ENCODE measurements at places on chromosomes 12 and 14.

DNA sequence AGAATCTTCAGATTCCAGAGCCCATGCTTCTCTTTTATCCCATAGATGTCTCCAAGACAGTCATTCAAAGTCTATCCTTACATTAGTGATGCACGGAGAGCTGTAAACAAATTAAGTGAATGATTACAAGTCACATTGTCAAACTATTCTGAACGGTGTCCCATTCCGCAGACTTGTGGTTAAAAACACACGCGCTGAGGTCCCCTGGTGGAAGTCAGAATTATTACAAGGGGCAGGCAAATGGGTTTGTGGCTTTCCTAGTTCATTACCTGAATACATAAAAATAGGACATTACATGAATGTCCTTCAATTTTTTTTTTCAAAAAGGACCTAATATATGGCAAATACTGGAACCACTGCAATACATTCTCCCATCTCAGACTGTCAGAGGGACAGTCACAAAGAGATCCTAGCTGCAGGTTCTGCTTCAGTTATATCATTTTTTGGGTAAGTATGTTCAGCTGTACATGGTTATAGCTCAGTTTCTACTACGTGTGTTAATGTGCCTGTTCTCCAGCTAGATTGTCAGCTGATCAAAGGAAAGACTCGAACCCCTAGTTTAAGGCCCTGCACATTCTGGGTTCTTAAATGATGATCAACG is 53.1 kb upstream of the STON2 start:
- peak; percentile 53 for DNase-seq

DNA sequence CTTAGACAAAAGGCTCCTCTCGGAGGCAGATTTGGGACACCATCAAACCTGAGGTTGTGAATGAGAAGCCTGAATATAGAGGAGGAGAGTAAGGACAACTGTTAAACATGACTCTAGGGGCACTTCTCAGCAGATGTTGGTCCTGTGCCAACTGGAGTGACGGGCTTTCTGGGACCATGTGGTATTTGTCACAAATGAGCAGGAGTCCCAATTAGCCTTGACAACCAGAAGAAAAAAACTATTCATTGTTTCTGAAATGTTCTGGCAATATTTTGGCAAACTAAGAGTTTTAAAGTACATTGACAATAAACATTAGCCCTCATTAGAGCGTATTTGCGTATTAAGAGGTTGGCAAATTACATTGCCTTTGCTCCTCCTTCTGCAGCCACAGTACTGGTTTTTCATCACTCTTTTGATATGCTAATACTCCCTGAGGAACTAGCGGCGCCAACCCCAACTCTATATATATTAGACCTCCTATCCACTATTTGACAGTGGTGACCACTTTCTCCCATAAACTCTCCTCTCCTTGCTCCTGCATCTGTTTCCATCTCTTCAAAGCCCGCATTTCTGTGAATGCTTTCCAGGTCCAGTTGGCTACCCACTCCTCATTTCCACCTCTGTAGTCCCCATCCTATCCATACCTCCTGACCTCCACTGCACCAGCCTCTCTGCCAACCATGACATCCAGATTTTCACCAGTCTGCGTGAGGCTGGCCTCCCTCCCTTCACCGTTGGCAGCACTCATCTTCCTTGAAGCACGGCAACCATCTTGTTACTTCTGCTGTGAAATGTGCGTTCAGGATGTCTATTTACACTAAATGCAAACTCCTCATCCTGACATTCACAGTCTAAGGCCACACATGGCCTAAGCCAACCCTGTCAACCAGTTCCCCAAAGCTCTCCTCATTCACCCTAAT is 100.7 kb downstream of the ZFC3H1 start:
- DNase-seq = no peak

- no peak for DNase-seq
Measured at GRCh38 chr12:11894890-11895289, 175.8 kb upstream of the BCL2L14 start.

GRCh38 chr12:6963791-6964413 is 6.6 kb downstream of the PHB2 start:
- DNase-seq = no peak

GRCh38 chr12:121520586-121521086 is 60.2 kb downstream of the KDM2B start:
- DNase-seq = no peak

DNA sequence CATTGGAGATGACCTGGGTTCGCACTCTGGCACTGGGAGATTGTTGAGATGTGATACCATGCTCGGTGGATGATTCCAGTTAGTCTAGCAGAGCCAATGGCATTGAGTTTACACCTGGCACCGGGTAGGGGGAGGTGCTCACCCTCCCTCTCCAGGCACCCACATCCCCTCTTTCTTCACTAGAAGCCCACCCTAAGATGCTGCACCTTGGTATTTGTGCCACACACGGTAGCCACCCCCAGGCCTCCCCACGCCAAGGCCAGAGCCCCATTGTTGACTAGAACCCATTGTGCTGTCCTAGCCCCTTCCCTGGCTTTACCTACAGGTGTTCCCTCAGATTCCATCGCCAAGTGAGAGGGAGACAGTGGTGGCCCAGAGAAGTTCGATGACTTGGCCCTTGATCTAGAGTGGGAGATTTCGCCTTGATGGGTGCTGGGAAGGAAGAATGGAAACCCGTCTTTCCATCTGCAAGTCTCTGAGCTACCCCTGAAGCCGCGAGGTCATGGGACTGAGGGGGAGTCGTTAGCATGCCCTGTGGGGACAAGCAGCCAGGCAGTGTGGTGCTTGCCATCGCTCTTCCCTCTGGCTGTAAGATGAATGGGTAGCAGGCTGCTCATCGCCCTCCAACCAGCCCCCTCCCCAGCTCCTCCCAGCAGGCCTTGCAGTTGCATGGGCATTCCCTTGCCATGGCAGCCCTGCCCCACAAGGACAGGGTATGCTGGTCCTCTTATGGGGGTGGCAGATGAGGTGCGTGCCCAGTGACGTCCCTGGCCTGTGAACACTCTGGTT is 8.7 kb downstream of the CCND2 start:
- no peak for DNase-seq

DNA sequence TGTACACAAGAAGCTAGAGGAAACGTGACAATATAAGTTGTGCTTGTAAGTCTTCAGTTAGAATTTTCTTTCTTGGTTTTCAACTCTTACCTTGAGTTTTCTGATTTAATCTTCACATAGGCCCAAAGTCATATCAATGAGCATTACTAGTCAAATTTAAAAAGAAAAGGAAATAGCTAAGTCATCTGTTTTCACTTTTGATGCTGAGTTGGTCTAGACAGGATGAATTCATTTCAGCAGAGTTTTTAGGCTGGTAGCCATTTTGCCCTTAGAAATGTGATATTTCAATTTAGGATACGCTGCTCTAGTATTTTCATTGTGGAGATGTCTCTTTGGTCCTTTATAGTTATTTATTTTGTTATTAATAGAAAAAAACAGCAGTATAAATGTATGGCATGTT is 44.6 kb upstream of the KRAS start:
- DNase-seq = peak; percentile 49

- no peak for DNase-seq
Measured at GRCh38 chr12:96786791-96787190, 120.3 kb upstream of the NEDD1 start.

- DNase-seq = no peak
Measured at GRCh38 chr14:58635091-58635830, 2.5 kb upstream of the DACT1 start.

GRCh38 chr12:77774761-77775160 is 55.9 kb upstream of the NAV3 start:
- DNase-seq = no peak

DNA sequence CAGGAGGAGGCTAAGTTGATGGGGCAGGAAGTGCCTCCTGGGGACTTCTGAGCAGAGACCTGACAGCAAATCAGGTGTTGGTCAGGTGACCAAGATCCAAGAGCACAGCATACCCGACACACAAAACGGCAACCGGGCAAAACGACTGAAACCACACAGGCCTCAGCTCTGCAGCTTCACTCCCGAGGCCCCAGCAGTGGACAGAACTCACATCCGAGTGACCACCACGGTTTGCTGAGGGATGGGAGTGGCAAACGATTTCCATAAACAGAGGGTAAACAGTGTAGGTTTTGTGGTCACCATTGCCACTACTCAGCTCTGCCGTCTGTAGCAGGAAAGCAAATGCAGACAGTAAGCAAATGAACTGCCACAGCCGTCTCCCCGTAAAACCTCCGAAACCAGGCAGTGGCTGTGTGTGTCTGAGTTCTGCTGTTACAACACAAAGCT is 14.4 kb downstream of the CHFR start:
- no peak for DNase-seq

- no peak for DNase-seq
Measured at GRCh38 chr12:4006743-4007142, 133.5 kb upstream of the PARP11 start.

- no peak for DNase-seq
Measured at GRCh38 chr12:128796439-128797118, 27.2 kb downstream of the SLC15A4 start.

GRCh38 chr14:76955575-76956315 is 72.8 kb downstream of the IRF2BPL start:
- peak; percentile 66 for DNase-seq

GRCh38 chr14:81633496-81633895 is 99.8 kb upstream of the SEL1L start:
- no peak for DNase-seq

- DNase-seq = no peak
Measured at GRCh38 chr14:54177019-54177418, 219.8 kb upstream of the CDKN3 start.

DNA sequence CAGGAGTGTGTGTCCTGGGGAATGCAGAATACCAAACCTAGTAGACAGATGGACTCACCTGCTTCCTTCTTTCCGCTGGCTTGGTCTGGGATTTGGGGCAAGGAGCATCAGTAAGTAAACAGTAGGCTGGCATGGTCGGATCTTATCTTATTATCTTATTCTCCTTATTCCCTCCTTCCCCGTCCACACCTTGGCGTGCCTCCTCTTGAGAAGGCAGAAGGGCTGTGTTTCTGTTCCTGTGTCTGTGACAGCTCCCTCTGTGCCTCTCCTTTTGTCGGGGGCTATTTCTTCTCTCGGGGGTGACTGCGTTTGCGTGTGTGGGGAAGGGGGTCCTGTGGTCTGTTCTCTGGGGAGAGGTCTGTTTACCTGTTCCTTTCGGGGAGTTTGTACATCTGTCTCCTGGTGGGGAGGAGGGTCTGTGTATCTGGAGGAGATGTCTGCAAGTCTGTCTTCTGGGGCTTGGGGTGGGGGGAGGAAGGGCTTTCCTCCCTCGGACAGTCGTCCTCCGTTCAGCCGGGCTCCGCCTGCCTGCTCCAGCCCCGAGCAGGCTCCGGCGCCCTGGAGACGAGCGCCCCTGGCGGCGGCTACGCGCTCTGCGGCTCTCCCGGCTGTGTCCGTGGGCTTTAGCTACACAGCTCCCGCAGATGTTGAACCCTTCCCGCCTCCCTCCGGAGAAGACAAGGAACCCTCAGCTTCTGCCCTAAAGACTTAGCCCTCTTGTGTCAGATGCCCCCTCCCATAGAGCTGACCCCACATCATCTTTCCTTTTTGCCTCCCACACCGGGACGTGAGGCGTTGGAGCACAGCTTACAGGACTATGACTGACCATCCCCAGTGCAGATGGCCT is 4.4 kb downstream of the KRT86 start:
- peak; percentile 72 for DNase-seq

DNA sequence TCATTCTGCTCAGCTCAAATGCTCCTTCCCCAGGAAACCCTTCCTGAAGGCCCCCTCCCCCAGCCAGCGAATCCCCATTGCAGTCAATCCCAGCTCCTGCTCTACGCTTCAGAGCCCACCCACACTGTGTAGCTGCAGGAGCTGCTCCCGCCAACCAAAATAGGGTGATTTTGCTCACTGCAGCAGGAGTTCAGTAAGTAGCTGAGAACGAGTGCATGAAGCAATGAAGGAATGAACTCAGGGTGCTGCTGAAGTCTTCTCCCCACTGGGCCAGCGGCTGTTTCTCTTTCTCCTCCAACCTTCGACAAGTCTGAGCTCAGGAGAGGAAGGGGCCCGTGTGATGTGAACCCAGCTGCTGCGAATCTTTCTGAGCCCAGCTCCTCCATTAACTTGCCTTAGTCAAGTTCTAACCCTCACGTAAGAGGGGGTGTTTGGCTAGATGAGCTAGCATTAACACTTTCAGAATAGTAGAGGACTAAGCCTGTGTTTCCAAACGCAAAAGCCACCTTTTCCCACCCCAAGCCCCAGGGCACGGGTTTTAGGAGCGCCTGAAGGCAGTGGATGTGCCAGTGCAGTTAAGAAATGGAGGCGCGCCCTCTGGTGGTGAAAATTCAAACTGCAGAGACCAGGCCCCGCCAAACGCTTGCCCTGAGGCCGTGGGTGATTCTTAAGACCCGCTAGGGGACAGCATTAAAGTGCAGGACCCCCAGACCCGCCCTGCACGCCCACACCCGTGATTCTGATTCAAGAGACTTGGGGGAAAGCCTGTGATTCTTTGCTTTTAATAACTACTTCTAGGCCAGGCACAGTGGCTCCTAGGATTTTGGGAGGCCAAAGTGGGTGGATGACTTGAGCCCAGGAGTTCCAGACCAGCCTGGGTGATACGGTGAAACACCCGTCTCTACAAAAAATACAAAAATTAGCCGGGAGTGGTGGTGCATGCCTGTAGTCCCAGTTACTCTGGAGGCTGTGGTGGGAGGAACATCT is 11.9 kb upstream of the SERPINA4 start:
- peak; percentile 35 for DNase-seq

- DNase-seq = no peak
Measured at GRCh38 chr12:56874821-56875220, 59.4 kb downstream of the SDR9C7 start.

GRCh38 chr12:117309276-117309925 is 52.0 kb downstream of the NOS1 start:
- no peak for DNase-seq

DNA sequence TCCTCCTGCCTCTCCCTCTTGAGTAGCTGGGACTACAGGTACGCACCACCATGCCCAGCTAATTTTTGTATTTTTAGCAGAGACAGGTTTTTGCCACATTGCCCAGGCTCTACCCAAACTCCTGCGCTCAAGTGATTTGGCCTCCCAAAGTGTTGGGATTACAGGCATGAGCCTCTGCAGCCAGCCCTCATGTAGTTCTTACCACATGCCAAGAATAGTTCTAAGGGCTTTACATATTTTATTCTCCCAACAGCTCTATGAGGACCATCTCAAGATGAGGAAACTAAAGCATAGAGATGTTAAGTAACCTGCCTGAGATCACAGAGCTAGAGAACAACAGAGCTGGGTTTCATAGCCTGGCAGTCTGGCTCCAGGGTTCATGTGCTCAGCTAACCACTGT is 37.9 kb upstream of the ALDH2 start:
- DNase-seq = no peak

GRCh38 chr12:89309815-89310214 is 42.5 kb downstream of the DUSP6 start:
- DNase-seq = no peak

Measured in AG10803 (cell line).